ENCODE measurements at places on chromosomes 3 and 15.

GRCh38 chr3:58625196-58625824, 41.3 kb downstream of the FAM3D start:
- DNase-seq = no peak

DNA sequence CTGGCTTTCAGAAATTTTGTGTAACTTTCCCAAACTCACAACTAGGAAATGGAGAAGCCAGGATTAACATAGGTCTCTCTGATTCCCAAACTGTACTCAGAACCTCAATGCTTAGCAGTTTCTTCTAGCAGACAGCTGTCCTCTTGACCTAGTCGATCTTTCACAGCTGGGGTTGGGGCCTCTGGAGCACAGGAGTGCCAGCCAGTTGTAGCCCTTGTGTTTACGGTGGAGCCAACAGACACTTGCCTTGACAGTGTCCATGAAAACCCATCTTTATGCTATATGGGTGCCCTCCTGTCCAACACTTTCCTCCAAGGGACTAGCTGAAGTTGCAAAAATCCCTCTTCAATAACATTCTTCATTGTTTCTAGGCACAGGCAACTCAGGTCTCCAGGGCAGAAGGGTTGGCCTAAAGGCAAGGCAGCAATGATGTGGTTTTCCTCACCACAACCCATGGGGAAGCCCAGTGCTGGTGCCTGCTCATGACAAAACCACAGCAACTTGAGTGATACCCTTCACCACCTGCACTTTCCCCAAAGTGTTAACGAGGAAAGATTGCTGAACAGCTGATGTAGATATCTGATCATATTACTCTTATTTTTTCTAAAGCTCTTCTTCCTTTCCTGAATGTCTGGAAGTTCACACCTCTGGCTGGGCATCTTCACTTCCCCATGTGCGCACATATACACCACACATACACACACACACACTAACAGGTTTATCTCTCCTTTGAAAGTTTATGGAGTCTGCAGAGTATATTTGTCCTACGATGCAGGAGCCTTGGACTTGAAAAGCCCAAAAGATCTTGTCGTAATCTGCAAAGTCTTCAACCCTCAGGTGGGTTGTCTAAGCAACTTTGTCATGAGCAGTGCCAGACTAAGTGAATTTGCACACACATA, 11.0 kb upstream of the KNG1 start:
- DNase-seq = peak; percentile 10

GRCh38 chr3:107430996-107431245, 53.7 kb downstream of the CCDC54 start:
- no peak for DNase-seq

DNA sequence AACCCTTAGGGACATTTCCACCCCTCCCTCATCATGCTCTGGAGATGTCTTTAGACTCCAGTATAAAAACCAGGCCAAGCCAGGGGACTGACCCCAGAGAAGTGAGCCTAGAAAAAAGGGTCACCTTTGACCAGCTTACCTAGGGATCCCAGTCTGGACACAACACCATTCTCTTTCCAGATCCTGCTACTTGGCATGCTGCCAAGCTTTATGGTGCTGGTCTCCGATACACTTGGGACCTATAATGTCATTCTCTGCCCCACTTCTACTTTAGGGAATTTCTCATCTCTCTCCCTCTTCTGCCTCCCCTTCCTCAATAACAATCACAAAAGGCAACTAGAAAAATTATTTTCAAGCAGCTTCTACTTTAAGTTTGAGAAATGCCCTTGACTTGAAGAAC, 124.4 kb downstream of the LRRN1 start:
- DNase-seq = no peak

DNA sequence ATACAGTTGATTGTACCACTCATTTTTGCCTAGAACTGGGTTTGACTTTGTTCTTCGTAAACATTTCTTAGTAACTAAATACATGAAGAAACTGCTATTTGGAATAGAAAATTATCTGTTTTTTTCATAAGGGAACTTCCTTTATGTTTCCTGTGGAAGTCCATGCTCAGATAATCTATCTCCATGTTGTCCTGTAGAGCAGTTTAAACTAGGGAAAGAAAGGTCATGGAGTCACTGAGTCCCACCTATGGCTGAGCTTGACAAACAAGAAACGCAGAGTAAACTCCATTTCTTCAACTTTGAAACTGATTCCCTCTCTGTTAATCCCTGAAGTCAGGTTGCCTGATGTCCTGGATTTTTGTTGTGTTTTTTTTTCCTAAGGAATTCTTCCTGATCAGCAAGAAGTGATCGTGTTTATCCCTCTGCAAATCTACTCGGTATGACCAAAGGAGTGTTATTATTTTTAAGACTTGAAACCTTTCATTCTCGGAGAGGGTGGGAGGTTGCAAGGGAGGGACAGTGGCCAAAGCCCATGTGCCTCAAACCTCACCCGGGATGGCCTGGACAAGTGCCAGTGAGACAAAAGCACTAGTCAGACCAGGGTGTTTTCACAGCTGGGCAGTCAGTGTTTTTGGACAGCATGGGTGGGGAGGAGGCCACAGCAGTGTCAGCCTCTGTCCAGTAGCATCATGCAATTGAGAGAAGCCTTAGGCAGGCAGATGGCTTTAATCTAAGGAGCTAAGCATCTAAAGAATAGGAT, 129.8 kb upstream of the PHLDB2 start:
- DNase-seq = no peak

GRCh38 chr3:174907027-174907426, 47.9 kb downstream of the NAALADL2 start:
- no peak for DNase-seq

DNA sequence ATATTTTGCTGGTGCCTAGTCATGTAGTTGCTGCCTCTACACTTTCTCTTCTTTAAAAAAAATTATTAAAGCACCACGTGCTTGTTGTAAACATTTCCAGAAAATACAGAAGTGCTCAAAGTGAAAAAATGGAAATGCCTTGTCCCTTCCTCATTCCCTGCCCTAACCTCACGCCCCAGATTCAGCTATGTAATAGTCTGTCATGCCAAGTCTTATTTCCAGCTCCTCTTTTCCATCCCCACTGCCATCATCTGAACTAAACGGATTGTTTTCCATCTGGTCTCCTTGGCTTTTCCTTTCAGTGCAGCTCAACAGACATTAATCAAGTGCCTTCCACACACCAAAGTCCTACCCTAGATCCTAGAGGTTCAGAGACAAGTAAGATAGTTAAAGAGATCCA, 15.5 kb downstream of the ZNF774 start:
- DNase-seq = no peak

DNA sequence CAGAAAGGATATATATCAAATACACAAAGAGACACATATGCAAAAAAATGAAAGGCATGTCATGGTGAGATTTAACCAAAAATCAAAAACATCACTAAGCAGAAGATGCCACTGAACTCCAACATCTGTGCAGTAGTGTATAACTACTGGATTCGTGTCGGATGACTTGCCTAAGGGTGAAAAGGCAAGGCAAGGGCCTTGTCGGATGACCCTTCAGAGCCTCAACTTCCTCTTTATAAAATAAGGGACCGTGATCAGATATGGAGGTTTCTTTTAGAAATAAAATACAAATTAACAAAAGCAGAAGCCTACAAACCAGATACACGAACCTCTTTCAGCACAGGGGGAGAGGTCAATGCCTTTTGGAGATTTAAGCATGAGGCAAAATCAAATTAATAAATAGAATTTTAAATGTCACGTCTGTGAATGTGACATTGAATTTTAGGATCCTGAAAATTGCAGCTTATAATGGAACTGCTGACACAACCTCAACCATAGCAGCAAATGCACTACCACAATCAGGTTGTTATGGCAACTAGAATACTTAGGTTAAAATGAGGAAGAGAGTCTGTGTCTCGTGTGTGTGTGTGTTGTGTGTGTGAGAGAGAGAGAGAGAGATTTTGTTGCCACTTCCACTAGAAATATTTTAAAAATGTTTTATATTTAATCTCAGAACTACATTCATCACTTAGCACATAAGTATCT, 8.3 kb upstream of the CHRM5 start:
- DNase-seq = no peak

DNA sequence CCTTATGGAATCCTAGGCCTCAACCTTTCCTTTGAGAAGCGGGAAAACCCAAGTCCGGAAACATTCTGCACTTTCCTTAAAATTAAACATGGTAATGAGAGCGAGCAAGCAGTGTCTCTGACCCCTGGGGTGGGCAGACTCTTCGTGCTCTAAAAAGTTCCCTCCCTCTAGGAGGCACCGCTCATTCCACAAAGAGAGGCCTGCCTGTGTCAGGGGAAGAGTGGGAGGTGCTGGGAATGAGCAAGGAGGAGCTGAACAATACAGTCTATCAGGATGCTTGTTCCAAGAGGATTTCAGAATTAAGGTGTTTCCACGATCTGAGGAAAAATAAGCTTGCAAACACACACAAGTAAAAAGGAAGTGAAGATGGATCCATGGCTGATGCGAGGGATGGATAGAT, 6.0 kb upstream of the RLBP1 start:
- no peak for DNase-seq

DNA sequence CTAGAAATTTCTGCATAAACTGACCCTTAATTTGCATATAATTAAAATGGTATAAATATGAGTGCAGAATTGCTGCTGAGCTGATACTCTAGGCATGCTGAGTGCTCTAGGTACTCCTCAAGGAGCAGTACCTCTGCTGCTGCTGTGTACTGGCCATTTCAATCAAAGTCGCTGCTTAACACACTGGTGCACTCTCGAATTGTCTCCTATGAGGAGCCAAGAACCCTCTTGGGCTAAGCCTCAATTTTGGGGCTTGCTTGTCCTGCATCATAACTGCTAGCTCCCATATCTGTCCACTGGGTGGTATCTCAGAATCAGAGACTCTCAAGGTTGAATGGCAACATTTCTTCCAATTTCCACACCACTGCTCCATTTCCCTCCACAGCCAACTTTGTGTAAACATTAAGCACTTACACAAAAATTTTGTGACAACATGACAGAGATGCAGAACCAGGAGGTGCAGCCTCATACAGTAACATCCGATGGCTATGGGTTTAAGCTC, 82.5 kb downstream of the XXYLT1 start:
- DNase-seq = no peak

GRCh38 chr15:78216276-78217104, 17.9 kb downstream of the ACSBG1 start:
- no peak for DNase-seq

DNA sequence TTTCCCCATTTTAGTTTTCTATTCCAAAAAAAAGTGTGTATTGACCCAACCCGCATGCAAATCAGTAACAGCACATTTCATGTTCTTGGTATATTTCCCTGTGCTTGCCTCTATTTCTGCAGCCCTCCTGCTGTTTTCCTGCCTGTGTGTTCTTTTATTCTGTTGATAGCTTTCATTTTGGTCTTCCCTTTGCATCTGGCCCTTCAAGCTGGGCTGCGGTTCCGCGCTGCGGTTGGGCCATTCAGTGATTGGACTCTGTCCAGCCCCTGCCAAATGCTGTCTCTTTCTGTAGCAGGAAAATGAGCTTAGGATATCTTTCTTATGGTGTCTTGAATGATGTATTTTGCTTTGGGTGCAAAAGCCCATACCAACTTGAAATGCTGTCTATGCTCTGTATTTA, 49.9 kb downstream of the ZNF621 start:
- no peak for DNase-seq

DNA sequence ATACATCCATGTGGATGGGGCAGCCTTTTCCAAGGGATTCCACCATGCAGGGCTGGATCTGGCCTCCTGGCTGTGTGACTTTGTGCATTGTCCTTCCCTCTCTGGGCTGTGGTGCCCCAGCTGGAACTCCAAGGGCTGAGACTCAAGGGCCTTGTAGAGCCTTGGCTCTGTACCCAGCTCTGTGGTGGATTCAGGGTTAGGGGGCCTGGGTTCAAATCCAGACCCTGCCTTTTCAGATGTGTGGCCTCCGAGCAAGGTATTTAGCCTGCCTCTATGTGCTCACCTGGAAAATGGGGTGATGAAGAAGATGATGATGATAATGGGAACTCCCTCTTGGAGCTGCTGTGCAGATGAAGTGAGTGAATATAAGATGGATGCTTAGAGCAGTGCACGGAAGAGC, 161.9 kb downstream of the WNT7A start:
- DNase-seq = no peak
